Activated CD8-positive, alpha-beta memory T cell treated with anti-CD3 and anti-CD28 coated beads, Interleukin-2, amount 50 U/mL, for 4 hours (primary cell): ENCODE measurements at places on chromosomes 7 and 10.

- DNase-seq, result peak; percentile 31
These were observed 570 bp downstream of the BMS1 start for GRCh38 chr10:42783181-42783549.

- DNase-seq, result no peak
These were observed 763.9 kb upstream of the COBL start for GRCh38 chr7:52080493-52080892.

- no peak for DNase-seq
These were observed 51.6 kb upstream of the LAMB1 start for GRCh38 chr7:108054537-108054936.

DNA sequence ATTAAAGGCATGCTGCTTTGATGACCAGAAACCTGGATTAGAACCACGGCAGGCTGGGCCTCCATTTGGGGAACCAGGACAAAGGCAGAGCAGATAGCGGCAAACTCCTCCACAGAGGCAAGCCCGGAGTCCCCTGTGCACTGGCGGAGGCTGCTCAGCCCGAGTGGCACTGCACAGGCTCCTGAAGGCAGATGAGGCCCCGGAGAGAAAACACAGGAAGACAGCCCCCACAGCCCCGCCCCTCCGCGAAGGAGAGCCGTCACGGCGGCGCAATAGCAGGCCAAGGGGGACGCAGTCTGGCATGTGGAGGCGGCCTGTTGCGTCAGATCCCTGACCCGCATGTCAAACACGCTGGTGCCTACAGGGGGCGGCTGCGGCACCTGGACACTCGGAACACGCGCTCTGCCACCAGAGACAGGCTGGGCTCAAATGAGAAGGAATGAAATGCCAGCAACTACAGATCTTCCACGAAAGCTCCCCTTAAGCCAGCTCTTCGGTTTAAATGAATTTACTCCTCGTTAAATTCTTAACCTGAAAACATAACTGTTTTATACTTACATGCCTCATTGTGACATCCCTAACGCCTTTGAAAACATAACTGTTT is 128.5 kb downstream of the MAD1L1 start:
- peak; percentile 73 for DNase-seq

DNA sequence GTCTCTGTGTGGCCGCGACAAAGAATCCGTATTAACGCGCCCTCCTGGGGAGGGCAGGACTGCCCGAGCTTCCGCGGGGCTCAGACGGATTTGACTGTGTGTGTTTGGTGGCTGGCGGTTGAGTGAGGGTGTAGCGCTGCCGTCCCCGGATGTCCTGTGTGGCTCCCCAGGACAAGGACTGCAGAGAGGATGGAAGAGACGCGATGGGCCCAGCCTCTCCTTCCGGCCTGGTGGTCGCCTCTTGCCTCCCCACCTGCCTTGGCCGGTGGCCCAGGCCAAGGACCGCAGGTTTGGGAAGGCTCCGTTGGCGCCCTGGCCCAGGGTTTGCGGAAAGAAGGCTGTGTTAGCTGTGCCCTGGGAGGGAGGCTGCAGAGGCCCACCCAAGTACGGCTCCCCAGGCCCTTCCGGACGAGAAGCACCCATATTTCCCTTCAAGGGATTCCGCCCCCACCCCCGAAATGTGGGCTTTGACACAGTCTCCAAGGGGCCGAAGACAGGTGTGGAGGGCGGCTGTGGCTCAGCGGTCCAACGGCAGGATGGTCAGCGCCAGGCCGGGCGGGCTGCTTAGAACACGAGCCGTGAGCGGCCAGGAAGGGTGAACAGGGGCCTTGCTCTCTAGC is 2.3 kb downstream of the UNCX start:
- DNase-seq, result no peak

DNA sequence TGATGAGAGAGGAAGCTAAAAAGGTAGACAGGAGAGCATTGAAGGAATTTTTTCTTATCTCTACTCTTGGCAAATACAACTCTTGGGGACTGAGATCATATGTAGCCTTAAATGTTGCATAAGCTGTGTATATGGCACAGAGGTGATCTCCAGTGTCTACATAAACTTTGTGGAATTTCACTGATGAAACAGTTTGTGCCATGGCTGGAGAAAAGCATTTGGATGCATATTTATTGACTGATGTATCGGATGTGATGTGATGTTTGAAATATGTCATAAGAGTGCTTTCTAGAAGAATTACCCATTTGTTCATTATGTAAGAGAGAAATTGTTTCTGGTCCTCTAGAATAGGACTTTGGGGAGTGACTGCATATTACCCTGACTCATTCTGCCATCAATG is 244.9 kb upstream of the LRRTM3 start:
- no peak for DNase-seq

- no peak for DNase-seq
These were observed 82.0 kb downstream of the ABLIM1 start for GRCh38 chr10:114576132-114576487.

DNA sequence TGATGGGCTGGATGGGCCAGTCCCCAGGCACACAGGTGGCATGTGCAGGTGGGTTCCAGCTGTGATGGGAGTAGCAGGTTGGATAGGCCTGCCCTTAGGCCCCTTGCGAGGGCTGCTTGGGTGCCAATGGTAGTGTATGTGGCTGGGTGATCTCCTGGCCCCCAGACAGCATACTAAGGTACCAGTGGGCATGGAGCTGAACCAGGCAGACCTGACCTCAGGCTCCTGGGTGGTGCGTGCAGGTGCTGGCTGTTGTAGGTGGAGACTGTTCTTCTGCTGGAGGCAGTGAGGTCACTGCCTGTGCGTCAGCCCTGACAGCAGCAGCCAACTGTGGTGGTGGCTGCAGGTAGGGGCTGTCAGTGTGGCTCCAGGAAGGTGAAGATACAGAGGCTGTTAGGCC is 384.7 kb downstream of the ANKRD7 start:
- DNase-seq, result no peak

GRCh38 chr10:93826355-93826754 is 67.4 kb upstream of the SLC35G1 start:
- no peak for DNase-seq

- no peak for DNase-seq
These were observed 80.7 kb downstream of the FZD1 start for GRCh38 chr7:91344911-91345310.

DNA sequence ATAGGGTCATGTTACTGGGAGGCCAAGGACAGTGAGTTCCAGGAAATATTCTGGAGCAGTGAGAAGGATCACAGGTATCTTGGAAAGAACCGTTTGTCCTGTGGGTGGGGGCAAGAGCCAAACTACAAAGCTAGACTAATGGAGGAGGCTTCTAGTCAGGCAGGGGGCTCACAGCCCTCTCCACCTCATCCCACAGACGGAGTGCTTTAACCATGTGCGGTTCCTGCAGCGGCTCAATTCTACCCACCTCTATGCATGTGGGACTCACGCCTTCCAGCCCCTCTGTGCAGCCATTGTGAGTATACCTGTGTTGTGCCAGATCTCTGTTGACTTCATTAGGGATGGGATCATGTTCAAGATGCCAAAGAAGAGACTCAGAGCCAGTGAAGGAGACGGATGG is 8.1 kb downstream of the SEMA4G start:
- no peak for DNase-seq

DNA sequence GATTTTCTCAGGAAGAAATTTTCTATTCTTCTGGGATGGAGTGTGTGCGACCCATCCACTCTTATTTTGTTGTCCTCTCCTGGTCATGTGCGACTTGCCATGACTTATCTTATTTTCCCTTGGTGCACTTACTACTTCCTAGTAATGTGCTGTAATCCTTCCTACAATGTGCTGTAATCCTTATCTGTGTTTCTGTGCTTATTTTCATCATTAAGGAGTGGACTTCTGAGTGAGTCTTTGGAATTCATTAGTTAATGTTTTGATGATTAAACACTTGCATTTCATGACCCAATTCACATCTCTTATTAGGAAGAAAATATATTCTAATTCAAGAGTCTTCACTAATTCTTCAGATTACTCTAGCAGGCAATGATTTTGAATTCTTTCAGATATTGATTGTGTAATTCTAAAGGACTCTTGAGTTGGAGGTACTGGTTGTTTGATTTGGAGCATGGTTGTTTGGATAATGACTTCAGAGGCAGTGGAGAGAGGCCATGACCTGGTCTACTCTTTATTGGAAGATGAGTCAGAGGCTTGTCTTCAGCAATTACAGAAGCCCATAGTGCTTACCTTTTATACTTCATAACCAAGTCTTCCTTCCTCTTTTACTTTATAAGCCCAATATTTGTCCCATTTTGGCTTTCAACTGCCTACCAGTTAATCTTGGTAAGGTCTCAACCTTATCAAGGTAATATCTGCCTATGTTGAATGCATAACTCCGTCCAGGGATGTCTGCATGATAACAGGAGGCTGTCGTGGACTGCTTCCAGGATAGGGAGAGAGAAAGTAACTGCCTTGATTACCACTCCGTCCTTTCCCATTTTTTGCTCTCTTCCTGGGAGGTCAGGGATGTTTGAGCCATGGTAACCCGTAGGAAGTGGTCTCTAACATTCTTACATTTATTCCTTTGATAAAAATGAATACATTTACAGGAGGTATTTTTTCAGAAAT is 278.3 kb upstream of the SP8 start:
- DNase-seq, result no peak

DNA sequence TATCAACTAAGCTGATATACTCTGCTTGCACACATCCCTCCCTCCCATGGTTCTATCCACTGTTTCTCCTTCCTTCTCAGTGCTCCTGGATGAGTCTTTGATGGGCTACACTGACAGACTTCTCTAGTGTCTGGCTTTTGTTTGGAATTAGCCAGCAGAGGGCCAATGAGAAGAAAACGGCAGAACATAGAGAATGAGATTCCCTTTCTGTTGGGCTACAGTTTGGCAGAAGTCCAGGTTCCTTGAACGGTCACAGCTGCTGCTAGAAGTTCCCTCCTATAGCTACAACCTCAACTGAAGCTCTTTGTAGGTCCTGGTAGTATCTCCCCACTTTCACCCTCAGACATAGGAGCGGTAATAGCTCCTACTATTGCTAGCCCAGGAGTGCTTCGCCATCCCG is 251.1 kb upstream of the LRRN3 start:
- no peak for DNase-seq

DNA sequence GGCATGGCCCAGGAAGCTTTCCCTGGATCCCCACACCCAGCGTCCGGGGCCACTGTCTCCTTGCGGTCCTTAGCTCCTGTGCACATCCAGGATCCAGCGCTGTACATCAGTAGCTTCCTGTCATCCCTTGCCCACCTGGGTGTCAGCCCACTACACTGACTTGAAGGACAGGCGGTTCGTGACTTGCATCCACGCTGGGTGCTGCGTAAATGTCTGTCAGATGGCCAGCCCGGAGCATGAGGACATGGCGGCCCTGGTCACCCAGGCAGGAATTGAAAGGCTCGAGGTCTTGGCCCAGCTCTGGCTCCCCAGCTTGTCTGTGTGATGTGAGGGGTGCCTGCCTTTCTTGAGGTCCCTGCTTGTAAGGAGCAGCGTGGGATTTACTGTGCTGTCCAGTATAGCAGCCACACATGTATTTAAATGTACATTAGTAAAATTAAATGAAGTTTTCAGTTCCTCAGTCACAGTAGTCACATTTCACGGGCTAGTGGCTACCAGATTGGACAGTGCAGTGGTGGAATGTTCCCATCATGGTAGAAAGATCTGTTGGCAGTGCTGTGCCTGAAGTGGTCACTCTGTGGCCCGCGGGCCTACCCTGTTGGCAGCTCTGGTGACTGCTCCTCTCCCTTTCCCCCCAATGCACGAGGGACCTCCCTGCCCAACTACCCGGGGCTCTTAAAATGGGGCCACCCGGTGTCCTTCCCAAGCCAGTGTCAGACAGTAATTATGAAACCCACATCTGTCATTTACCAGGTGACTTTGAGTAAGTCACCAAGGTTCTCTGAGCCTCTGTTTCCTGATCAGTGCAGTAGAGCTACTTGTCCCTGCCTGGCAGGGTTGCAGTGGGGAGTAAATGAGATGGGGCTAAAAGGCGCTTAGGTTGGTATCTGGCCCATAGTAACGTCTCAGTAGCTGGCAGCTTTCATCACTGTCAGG is 97.8 kb upstream of the PPIF start:
- no peak for DNase-seq

GRCh38 chr7:121623130-121623872 is 227.2 kb upstream of the FAM3C start:
- no peak for DNase-seq

DNA sequence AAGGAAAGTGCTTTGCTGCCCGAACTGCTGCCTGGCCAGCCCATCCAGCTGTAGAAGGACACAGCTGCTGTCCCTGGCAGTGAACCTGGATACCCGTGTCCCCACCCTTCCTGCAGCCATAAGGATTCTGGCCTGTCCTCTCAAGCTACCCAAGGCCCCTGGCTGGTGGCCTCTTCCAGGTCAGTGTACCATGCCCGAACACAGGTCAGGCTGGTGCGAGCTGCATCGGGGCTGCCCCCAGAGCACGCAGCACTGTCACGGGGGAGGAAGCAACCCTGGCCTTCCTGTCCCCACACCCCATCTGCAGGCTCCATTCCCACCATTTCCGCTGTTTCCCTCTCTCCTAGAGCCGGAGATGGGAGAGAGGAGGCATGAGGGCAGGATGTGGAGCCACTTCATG is 30.5 kb upstream of the PWWP2B start:
- no peak for DNase-seq

DNA sequence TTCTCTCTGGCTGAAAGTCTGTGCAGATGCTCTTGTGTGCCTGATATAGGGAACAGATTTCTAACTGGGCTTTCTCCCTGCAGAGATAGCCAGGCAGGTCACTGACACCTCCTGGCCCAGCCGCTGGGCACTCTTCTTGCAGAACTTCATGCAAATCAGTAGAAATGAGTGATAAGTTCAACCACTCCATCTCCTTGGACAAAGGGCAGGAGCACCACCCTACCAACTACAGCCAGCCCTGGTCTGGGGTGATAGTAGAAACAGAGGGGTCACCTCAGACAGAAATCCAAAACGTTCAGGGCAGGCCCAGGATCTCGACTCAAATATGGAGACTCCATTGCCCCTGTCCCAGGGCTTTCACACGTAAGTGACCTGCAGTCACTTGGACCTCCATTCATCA is 917.8 kb upstream of the ZNF722 start:
- DNase-seq, result no peak

- DNase-seq, result no peak
These were observed 91.8 kb downstream of the BAMBI start for GRCh38 chr10:28769091-28769604.

- DNase-seq, result no peak
These were observed 31.1 kb upstream of the YAE1 start for GRCh38 chr7:39535064-39535463.

- DNase-seq, result peak; percentile 85
These were observed at the start of gene FHIP2A for GRCh38 chr10:114821293-114821914. FHIP2A (plus strand) TSS chr10:114821780; CDS start chr10:114822079, 299 bp downstream.

- DNase-seq, result no peak
These were observed 50.5 kb upstream of the TRIM8 start for GRCh38 chr10:102593804-102594079.

GRCh38 chr10:47031211-47031900 is 120.1 kb downstream of the PTPN20 start:
- no peak for DNase-seq

GRCh38 chr10:63711867-63712716 is 190.9 kb downstream of the REEP3 start:
- DNase-seq, result no peak

- no peak for DNase-seq
These were observed 19.4 kb upstream of the ADGRA1 start for GRCh38 chr10:133068111-133069032.
